ENCODE measurements at places on chromosomes 12 and 14.
A peak's percentile ranks its signal among the peaks of the same experiment; 100 is the strongest.

GRCh38 chr12:26239852-26240815, 44.8 kb downstream of the SSPN start:
- DNase-seq: no peak

DNA sequence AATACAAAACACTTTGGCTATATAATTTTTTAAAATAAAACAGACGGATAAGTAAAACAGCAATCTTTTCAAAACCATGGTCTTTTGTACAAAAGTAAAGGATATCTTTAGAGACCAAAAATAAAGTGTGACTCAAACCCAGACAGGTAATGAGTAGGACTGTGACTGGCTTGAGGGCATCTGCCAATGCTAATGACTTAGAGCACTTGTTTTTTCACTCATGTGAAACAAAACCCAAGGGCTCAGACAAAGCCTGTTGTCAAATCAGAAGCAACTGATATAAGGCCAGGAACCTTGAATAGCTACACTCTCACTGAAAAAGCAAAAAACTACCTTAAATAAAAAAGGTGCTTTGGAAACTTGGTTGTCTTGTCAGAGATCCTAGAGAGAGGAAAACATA, 357.4 kb downstream of the TMEM117 start:
- DNase-seq: no peak

- peak; percentile 30 for DNase-seq
These were observed 99.6 kb downstream of the RIN3 start for GRCh38 chr14:92613008-92613658.

GRCh38 chr14:61602733-61603077, 92.6 kb upstream of the HIF1A start:
- DNase-seq: no peak

- DNase-seq: no peak
These were observed 105.3 kb downstream of the PRKD1 start for GRCh38 chr14:29822430-29822709.

DNA sequence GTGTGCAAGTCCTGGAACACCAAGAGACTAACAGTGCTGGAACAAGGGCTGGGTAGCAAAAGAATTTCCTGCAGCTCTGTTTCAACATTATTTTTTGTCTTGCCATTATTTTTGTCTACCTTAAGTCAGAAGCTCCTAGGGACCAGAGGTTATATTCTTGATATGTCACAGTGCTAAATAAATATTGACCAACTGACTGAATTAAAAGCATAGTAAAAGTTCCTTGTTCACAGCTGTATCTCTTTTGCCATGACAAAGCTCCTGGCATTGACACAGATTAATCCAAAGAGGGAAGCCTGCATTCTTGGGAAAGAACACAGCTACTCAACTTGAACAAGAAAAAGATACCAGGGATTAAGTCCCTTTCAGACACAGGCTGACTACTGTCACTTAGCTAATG, 136.5 kb downstream of the SPTSSA start:
- DNase-seq: no peak

- no peak for DNase-seq
These were observed 241.0 kb downstream of the EMP1 start for GRCh38 chr12:13437541-13437940.

DNA sequence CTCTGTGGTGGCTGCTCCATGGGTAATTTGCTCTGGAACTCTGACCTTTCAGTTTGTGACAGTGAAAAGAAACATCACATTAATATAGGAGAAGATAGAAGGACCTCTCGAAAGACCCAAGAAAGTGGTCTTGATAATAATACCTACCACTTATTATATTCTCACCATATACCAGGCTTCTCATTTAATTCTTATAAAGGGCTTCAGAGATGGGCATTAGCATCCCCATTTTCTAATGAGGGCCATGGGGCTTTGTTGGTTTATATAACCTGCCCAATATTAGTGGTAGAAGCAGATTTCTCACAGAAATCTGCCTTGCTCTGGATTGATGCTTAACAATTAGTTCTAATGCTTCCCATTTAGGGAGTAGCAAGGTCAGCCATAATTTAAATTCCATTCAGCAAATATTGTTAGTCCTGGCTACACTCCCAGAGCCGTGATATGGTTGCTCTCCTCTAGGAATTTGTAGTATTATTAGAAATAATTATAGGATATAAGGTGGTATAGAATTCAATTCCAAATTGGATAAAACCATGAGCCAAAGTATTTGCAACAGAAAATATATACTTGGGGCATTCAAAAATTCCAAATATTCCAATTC, 7.4 kb upstream of the AMIGO2 start:
- DNase-seq: no peak

DNA sequence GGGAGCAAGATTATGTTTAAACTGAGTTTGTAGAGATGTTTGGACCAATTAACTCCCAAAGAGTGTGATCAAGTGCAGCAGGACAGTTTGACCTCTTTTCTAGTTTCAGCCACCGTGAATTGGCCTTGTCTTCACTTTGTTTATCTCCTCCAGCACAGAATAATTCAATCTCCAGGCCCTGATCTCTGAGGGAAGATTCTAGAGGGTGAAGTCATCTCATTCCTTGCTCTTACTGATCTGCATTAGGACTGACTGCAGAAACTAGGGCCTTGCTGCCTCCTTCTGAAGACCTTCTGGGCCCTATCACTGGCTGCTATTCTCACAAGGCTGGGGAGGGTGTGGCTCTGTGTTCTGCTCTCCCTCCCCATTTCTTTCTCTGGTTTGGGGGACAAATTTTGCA, 29.4 kb downstream of the C12orf75 start:
- no peak for DNase-seq

GRCh38 chr14:26872515-26873361, 274.9 kb upstream of the NOVA1 start:
- no peak for DNase-seq

DNA sequence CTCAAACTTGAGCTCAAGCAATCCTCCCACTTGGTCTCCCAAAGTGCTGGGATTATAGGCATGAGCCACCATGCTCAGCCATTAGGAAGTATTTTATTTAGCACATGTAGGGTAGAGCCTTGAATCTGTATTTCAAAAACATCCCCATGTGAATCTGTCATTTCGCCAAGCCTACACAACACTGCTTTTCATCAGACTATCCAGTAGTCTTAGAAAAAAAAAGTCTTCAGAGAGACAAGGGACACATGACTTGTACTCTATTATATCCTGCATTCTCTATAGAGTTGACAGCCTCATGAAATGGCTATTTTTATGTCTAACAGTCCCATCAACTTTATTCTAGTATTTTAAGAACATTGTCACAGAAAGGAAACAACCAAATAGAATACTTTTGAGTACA, 35.4 kb downstream of the TM7SF3 start:
- no peak for DNase-seq

DNA sequence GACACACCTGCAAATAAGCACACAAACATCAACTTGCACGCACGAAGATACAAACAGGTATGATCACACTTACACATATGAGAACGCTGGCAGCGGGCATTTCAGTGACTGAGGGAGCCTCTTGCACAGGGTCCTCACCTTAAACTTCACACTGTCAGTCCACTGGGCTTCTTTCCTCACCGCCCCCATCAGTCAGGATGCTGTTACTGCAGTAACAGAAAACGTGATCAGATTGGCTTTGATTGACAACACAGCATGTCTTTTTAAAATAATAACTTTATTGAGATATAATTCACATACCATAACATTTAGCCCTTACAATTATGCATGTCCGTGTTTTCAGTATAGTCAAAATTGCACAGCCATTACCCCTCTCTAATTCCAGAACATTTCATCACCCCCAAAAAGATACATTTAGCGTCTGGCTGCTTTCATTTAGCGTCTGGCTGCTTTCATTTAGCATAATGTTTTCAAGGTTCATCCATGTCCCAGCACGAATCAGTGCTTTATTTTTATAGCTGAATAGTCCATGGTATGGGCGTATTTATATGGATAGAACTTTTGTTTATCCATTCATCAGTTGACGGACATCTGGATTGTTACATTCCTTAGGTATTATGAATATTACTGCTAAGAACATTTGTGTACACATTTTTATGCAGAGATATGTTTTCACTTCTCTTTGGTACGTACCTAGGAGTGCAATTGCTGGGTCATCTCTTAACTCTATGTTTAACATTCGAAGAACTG, 8.4 kb downstream of the CCDC197 start:
- DNase-seq: no peak

GRCh38 chr12:113088971-113089756, 32.6 kb downstream of the DTX1 start:
- no peak for DNase-seq

DNA sequence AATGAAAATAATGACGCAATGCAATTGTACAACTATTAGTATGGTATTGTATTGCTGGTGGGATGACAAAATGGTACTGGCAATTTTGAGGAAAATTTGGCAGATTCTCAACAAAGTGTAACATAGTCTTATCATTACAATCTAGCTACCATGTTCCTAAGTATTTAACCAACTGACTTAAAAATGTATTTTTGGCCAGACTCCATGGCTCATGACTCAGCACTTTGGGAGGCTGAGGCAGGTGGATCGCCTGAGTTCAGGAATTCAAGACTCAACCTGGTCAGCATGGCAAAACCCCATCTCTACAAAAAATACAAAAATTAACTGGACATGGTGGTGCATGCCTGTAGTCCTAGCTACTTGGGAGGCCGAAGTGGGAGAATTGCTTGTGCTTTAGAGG, 1409.5 kb downstream of the AACS start:
- no peak for DNase-seq

DNA sequence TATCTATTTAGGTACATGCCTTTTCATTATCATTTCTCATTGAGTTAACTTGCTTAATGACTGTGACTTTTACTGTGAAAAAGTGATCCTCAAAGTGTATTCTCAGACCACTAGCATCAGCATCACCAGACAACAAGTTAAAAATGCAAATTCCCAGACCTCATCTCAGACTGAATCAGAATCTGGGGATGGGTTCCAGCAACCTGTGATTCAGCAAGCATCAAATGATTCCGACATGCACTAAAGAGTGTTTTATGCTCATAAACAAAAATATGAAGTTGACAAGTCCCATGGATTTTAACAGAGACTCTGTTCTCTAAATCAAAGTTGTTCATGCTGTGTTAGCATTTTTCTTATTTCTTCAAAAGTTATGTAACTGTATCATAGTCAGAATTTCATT, 130.6 kb downstream of the BCAT1 start:
- no peak for DNase-seq

GRCh38 chr14:81557146-81557545, 23.5 kb upstream of the SEL1L start:
- DNase-seq: no peak

- DNase-seq: peak; percentile 7
These were observed 34.6 kb downstream of the HECTD4 start for GRCh38 chr12:112347581-112347982.

Measured in H54 (cell line).